NCI-H1417 treated with DMSO at 0.1 percent for 48 hours (cell line): ENCODE measurements at places on chromosomes 16 and 17.

DNA sequence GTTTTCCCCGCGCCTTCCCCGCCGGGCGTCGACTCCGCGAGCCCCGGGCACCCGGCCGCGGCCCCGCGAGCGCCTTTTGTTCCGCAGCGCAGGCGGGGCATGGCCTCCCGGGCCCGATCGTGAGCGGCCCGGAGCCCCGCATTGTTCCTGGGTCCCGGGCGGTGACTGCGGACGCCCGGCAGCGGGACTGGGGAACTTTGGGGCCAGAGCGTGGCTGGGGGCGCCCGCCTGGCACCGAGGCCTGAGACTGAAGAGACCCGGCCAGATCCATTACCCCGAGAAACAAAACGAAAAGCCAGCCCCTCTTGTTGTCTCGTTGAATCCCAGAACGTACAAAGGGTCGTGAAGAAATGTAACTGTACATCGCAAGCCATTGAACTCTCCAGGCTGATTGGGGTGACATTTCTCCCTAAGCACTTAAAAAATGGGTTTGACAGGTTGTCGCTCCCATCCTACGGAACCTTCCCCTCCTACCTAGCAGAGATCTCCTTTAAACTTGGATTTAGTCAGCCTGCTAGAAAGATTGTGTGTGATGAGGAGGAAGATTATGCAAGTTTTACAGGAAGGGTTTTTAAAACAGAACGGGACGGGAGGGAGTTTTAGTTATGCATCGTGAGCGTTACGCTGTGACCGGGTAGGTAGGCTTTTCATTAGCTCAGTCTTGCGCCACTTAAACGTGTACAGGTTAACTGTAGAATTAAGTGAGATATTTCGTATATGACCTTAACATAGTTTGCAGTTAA, 825 bp downstream of the METTL9 start:
- DNase-seq: no peak

- DNase-seq: no peak
Measured at GRCh38 chr16:20952139-20952920, 51.8 kb downstream of the LYRM1 start.

DNA sequence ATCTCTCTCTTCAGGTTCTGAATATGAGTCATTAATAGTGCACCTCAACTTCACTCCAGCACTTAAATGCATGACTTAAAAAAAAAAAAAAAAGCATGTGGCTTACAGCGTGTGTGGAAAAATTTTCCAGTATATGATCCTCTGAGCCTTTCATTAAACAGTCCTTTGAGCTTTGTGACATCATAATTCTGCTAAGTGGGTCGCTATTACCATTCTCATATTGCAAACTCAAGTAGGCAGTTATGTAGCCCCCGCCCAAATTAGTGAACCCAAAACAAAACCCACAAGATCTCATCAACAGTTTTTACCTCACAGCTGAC, 672 bp downstream of the CMTR2 start:
- DNase-seq: no peak

GRCh38 chr17:78027121-78027520, 68.6 kb downstream of the TNRC6C start:
- no peak for DNase-seq

DNA sequence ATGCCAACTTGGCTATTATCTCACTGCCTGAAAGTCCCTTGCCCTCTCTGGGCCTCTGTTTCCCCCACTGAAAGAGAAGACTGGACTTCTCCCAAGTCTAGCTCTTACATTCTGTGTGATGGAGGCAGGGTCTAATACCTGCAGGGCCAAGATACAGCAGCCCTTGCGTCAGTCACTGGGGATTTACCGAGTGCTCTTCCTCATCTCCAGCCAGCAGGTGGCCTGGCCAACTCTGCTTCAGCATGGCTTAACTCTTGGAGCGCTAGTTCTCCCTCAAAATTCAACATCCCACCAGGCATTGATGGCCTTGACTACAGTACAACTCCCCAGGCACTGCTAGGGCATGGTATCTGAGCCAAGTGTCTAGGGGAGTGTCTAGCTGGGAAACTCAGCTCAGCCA, 19.9 kb upstream of the MTMR4 start:
- no peak for DNase-seq

- DNase-seq: no peak
Measured at GRCh38 chr17:78300962-78301820, 58.7 kb downstream of the SOCS3 start.

- no peak for DNase-seq
Measured at GRCh38 chr16:15879255-15879811, 9.1 kb downstream of the CEP20 start.

DNA sequence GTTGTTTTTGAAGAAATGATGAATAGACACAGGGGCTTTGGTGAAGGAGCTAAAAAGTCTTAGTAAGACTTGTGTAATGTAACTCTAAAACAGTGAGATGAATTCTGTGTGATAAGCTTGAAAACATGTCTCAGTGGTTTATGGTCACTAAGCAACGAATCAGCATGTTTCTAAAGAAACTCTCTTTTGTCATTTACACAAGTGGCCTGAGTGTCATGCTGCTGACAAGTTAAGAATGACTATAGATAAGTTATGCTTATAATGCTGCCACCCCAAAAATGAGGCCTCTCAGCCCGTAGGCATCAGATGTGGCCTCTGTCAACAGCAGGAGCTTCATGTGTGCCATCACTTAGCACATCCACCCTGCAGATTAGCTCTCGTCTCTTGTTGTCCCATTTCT, 8.7 kb downstream of the COX10 start:
- no peak for DNase-seq

DNA sequence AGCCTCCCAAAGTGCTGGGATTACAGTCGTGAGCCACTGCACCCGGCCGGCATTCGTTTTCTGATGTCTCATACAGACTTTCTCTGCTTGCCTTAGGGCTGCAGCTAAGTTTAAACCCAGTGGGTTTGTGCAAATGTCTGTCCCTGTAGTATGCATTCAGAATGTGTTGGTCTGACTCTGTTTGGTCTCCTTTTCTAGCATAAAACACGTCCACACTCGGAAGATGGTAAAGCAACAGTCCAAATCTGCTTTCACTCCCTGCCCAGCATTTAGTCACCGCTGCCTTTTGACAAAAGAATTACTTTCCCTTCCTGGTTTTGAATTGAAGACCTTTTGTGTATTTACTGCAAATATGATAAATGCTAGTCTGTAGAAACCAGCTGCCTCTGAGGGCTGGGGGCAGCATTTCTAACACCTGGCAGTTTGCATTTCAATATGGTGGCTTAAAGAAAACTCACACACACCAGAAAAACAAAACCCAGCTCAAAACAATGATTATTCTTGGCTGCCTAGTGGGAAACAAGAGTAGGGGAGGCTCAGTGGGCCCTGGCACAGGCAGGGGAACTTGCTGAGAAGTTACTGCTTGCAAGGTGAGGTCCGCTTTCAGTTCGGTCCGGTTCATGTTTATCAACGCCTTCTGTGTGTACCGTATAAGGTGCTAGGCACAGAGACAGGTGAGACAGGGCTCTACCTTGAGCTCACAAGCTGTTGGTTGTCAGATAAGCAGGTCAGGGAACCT, 56.9 kb downstream of the MSI2 start:
- peak; percentile 76 for DNase-seq

DNA sequence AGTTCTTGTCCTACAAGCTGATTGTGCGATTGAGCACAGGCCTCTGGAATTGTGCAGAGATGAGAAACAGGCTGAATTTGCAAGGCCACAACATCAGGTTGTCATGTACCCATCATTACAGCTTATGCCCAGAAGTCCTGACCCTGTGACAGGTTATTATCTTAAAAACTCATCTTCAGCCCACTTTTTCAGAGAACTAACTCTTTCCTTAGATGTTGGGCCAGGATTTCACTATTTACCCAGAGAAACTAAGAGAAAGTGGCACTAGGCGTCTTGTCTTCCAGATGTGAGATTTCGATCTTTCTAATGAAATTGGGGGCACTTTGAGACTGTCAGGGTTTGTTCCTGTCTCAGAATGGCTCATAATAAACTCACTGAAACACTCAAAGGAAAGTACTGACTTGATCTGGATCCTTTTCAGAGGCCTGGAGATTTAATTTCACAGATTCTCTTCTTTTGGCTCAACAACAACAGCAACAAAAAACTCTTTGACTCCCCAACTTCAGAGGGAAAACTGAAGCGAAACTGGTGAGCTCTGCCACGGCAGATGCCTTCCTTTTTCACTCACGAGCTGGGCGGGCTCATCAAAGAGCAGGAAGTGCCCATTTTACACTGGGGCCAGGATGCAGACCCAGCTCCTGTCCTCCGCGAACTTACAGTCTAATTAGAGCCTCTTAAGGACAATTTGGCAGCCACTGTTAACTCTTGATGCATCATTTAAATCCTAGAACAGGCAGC, 17.7 kb upstream of the SLC12A3 start:
- DNase-seq: no peak

DNA sequence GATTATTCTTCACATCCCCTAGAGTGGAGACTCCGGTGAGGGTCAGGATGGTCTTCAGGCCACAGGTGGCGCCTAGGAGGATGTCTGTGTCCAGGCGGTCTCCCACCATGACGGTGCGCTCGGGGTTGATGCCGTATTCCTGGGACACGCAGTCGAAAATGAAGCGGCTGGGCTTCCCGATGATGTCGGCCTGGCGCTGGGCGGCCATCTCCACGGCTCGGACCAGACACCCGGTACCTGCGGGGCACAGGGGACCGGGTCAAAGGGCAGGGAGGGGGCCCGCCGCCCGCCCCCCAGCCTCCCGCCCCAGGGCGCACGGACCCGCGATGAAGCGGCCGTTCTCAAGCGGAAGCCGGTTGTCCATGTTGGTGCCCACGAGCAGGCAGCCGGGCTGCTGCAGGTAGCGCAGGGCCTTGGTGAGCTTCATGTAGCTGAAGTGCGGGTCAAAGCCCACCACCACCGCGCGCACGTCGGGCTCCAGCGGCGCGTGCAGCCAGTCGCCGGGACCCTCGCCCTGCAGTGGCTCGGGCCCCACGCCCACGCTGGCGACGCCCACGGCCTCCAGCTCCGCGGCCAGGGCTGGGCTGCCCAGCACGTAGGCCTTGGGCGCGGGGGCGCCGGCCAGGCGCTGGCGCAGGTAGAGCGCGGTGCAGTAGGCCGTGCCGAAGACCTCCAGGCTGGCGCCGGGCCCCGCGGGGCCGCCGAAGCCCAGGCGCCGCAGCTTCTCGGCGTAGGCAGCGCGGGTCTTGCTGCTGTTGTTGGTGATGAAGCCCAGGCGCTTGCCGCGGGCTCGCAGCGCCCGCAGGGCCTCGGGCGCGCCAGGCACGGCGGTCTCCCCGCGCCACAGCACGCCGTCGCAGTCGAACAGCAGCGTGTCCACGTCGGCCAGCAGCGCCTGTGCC, 572 bp downstream of the PGP start:
- DNase-seq: no peak

DNA sequence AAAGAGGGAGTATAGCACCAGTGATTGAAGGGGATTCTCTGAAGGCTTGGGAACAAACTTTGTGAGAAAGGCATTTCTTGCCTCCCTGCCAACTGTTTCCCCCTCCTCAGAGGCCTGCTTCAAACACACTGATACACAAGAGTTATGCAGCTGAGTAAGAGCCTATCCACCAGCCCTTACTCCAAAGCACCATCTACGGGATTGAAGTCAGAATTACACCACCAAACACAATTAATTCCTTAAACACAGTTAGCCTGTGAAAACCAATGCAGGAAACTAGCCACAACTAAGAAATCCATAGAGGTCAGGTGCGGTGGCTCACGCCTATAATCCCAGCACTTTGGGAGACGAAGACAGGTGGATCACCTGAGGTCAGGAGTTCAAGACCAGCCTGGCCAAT, 138.3 kb downstream of the SHCBP1 start:
- DNase-seq: no peak

DNA sequence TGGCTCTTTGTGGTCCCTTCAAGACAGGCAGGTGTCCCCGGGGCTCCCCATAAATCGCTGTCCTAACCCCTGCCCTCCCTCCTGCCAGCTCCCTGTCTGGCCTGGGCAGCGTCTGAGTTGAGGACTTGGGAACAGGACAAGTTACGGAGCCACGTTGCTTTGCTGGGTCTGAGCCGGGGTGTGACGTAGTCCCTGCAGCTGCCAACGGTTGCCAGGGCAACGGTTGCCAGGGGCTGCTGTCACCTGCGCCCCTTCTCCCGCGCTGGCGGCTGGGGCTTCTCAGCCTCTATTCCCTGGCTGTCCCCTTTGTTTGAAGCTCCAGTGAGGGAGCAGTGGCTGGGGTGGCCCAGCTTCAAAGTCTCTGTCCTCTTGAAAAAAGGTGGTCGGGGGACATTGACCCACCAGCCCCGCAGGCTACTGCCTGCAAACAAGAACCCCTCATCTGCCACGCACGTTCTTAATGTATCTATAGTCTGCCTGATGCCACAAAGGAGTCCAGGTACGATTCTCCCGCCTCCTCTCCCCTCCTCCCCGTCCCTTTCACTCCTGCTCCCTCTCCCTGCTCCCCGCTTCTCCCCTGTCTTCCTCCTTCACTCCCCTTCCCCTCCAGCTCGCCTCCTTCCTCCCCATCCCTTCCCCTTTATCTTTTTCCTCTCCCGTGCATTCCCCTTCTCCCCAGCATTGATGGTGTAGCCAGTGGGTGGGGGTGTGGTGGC, 10.9 kb downstream of the ADGRG1 start:
- peak; percentile 24 for DNase-seq

DNA sequence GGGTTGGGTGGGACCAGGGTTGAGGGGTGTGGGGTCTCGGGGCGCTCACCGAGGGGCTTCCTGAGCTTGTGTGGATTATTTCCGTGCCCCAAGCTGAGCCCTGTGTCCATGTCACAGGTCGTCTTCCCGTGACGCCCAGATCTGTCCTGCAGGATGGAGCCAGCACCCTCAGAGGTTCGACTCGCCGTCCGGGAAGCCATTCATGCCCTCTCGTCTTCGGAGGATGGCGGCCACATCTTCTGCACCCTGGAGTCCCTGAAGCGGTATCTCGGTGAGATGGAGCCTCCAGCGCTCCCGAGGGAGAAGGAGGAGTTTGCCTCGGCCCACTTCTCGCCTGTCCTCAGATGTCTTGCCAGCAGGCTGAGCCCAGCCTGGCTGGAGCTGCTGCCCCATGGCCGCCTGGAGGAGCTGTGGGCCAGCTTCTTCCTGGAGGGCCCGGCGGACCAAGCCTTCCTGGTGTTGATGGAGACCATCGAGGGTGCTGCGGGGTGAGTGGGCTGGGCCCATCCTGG, 1.0 kb downstream of the TELO2 start:
- DNase-seq: no peak

DNA sequence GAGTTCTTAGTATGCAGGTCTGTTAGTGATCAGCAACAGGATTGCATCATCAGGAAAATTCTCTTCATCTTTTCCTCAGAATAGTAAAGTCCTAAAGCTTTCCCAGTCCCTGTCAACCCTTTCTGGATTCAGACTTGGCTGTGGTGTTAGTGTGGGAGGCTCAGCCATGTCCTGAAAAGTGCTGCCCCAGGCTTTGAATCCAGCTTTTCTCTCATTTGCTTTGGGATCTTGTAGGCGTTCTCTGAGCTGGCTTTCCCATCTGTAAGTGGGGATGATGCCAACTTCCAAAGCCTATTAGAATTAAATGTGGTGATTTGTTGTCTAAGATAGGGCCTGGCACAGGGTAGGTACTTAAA, 3.0 kb downstream of the ALKBH5 start:
- no peak for DNase-seq

DNA sequence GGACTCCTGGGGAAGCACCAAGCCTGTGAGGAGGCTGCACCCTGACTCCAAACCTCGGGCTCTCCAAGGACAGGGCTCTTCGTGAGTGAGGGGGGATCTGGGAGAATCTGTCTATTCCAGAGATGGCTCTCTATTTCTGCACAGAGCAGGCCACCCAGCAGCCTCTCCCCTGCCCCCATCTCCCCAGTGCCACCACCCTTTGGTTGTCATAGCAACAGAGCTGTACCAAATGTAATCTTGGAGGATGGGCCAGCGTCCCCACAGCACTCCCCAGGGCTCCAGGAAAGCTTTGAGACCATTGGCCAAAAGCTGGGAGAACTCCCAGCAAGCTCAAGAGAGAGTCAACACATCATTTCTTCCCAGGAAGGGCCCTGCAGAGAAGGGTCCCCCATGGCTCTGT, 49.3 kb downstream of the ABCC12 start:
- no peak for DNase-seq
